ENCODE measurements at places on chromosomes 1 and 21. TPM values are rescaled to one million over a fixed set of nuclear protein-coding genes. Genes with fewer than 3 reads are reported as not detected.

OR2M3 gene
- 0.01 TPM for polyA plus RNA-seq

TMEM82 gene
- not detected for polyA plus RNA-seq

AQP10 gene
- polyA plus RNA-seq, result not detected

TRIM63 gene
- 40.5 TPM for polyA plus RNA-seq

ADAMTS4 gene
- polyA plus RNA-seq, result 6.8 TPM

TSTD1 gene
- 31.3 TPM for polyA plus RNA-seq

XCL1 gene
- polyA plus RNA-seq, result not detected

GUCA2A gene
- not detected for polyA plus RNA-seq

NENF gene
- polyA plus RNA-seq, result 85.3 TPM

DNA sequence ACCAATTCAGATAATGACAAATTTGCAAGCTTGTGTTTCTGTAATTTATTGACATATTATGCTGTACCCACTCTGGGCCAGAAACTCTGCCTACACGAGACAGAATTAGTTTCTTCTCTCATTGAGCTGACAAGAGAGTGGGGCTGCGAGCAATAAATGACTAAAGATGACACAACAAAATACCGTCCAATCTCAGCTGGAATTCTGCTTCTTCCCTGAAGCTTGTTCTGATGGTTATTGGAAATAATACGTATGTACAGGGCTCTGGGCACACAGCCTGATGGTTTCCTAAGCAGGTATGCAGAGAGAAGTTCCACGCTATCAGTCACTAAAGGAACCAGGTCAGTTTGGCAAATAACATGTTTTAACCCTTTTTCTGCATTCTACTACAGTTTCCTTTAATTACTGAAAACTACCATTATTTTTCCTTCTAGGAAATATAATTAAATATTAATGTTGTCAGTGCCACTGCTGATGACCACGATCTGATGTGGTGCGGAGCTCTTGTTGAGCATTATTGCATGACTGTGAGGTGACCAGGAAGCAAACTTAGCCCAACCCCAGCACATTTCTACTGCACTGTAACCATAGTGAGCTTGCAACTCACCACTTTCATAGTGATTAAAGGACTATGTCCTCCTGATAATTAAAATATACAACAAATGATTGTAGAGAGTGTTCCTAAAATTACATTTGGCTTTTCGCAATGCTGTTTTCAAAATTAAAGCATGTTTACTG is 221.4 kb upstream of the L1TD1 start:
- DNase-seq, result no peak

GRCh38 chr1:207818971-207819451 is 67.2 kb downstream of the CD46 start:
- DNase-seq, result no peak

- DNase-seq, result no peak
Measured at GRCh38 chr1:224753491-224753890, 137.4 kb downstream of the CNIH3 start.

DNA sequence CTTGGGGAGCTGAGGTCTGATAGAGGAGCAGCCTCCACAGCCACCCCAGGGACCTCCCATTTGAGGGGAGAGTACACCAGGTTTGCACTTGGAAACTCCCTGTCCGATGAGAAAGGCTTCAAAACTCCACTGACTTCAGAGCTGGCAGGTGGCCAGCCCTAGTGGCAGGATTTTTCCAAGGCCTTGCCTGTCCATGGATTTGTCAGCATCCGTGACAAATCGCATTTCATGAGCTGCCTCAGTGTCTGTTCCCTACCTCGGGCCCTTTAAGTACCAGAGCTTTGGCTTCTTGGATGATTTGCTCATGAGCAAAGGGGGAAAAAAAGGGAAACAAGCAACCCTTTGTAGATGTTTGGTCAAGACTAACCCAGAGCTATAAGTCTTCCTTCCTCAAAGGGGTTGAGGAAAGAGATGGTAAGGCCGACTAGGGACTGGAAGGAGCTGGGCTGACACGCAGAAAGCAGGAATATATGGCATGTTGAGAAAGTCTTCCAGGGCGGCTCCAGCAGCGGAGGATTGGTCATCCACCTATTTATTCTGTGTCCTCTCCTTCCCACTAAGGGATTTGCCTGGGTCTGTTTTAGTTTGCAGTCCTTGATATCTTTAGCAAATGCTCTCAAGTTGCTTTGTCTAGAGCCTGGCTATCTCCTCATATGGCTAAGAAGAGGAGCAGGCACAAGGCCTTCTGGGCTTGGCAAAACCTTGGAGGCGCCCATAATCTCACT is 2.7 kb upstream of the HSPG2 start:
- peak; percentile 97 for DNase-seq

- DNase-seq, result peak; percentile 13
Measured at GRCh38 chr1:170032531-170033280, 41.8 kb downstream of the KIFAP3 start.

DNA sequence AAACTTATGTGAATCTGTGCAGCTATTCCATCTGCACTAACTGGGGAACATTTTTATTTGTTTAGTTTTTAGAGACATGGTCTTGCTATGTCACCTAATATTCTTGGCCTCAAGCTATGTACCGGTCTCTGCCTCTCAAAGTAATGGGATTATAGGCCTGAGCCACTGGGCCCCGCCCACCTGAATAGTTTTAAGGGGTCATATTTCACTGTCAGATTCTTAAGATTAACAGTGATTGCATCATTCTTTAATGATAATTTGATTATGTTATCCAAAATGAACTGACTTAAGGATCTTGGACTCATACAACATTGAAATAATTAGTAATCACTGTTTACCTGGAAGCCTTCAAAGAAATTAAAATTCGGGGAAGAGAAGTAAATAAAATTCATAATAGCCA is 12.6 kb upstream of the KLF18 start:
- DNase-seq, result no peak

DNA sequence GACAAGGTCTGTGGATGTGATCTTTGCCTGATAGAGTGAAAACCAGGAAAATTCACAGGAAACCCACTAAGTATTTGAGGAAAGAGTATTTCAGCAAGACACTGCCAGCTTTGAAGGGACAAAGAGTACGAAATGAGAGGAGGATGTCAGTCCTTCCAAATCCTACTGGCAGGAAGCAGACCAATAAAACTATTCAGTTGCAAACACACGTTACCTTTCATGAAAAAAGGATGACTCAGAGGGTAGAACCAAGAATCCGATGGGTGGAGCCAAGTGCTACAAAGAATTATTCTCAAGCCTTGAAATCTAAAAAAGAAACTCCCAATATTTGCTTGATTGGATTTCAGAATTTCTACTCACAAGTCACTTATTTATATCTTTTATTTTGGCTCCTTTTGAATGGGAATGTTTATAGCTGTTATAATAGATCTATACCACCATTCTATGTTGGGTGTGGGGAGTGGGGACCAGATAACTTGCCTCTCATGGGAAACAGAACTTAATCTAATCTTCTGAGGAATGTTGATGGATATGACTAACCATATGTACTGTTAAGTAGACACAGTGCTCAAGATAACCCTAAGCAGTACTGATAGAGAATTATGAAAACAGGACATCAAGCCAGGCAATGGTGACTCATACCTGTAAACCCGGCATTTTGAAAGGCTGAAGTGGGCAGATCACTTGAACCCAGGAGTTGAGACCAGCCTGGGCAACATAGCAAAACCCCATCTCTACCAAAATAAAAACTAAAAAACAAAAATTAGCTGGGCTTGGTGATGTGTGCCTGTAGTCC is 19.3 kb upstream of the HEATR1 start:
- DNase-seq, result no peak

DNA sequence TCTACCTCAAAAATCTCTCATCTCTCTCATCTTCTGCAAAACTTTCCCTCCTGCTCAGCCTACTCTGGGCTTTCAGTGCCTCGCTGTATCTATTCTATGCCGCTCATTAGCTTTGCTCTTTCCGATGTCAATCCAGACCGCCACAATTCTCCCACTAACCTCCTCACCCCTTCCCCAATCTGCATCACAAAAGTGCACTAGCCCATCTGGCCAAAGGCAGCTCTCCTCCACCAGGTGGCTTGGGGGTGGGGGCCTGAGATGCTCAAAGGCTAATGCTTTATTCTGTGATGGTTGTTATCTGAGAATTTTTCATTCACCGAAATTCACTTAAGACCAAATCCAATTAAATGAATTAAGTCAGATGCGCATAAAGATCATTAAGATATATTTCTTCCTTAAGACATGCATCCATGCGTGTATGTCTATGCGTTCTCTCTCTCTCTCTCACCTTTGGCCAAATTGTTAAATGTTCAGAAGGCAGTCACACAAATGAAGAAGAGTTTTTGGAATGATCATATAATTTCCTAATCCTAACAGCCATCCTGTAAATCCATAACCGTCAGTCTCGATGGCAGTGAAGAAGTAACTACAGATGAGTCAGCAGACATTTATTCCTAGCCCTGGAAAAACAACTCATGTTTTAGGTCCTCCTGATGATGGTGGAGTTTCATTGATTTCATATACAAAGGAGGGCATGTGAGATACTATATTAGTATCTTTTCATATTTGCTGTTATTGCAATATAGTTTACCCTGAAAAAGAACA is 111.3 kb downstream of the C1orf21 start:
- DNase-seq, result no peak

DNA sequence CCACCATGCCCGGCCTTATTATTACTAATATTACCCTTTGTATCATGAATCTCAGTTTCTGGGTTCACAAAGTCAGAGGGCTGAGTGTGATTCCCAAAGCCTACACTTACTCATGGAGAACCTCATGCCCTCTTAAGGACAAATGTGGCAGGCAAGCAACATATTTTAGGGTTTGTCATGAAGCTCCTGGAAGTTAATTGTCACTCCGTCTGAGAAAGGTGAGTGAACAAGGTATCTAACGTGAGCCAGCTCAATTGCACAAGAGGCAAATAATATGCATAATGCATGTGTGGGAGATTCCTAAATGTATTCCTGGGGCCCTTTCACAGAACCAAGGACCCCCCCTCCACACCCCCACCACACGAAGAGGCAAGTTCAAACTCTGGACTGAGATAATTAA is 10.1 kb upstream of the TIAM1 start:
- no peak for DNase-seq

- DNase-seq, result no peak
Measured at GRCh38 chr1:117150316-117150715, 28.8 kb upstream of the TRIM45 start.

- DNase-seq, result no peak
Measured at GRCh38 chr21:33858667-33859372, 56.8 kb downstream of the ATP5PO start.

GRCh38 chr1:234840843-234841242 is 230.9 kb upstream of the IRF2BP2 start:
- no peak for DNase-seq

GRCh38 chr1:40592107-40592803 is 60.8 kb downstream of the ZNF684 start:
- peak; percentile 52 for DNase-seq

DNA sequence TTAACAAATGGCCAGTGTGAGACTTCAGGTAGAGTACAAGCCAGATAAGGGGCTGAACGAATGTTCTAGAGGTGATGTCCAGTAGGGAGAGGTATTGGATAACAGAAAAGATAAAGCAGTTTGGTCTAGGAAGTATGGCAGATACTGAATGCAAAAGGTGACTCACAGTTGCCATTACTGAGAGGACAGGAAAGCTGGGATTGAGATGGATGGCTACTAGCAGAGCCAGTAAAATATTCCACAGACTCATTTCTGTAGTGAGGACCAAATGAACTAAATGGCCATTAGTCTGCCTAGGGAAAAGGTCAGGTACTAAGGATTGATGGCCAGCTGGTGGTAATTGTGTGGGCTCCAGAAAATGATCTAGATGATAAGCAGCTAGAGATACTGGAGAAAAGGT is 11.5 kb downstream of the MACO1 start:
- no peak for DNase-seq

DNA sequence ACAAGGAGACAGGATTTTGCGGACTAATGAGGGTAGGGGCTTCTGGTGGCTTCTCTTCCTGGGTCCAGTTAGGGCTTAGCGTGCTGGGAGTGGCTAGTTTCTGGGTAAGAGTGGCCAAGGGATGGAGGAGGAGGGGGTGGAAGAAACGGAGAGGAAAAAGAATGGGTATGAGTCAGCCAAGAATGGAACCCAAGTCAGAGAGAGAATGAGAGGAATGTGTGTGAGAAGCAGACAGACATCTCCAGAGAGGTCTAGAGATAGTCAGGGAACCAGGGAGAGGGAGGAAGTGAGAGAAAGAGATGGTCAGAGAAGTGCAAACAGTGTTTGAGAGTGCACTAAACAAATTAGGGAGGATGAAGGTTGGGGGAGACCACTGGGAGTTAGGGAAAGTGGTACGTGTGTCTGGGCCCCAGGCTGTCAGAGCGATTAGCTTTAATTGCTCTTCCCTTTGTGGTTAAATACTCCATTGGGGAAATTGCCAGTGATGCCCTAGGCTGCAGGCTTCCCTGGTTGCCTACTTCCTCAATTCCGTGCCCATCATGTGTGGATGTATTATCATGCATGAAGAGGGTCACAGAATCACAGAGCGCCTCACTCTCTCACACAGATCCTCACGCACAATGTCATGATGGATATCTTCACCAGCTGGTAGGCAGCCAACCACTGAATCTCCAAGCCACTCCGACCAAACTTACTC is 1.4 kb downstream of the PEA15 start:
- no peak for DNase-seq

DNA sequence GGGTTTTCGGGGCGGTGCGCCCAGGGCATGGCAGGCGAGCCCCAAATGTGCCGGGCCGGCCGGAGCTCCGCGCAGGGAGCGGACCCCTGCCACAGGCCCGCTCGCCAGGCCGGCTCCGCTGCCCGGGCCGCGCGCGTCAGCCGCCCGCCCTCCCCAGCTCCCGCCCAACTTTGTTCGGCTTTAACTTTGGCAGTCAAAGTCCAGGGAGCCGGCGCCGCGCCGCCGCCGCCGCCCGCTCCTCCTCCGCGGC is 488 bp downstream of the SLC35D1 start:
- peak; percentile 81 for DNase-seq

DNA sequence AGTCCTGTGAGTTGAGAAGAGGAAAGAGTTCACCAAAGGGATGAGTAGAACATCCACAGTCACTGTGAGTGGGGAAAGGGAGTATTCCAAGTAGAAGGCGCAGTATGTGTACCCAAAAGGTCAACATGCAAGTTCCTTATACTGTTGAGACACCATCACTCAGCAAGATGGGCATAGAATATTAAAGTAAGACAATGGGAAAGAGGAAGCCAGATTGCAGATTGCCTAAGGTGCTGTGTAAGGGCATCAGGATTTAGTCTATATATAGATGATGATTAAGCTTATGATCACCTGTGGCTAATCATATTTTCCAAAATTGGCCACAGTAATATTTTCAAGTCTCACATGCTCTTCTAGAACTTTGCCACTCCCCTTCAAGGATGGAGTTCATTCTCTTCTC is 120.1 kb upstream of the CAMK1G start:
- no peak for DNase-seq

GRCh38 chr21:33286076-33286475 is 19.9 kb downstream of the IL10RB start:
- DNase-seq, result no peak
